ENCODE measurements at places on chromosomes 1 and 21. TPM values are rescaled to one million over a fixed set of nuclear protein-coding genes. Genes with fewer than 3 reads are reported as not detected.

GRCh38 chr1:163071405-163072255 lies 2.5 kb downstream of the RGS4 start:
- H3K36me3 ChIP-seq: no peaks in the 10 kb centered on the region
- peak overlapping the region; percentile 20 for H3K27ac ChIP-seq
- peaks cover 32% of the 10 kb centered on the region for H3K4me1 ChIP-seq
- H3K4me3 ChIP-seq: peak overlapping the region; percentile 82
- H3K27me3 ChIP-seq: no peaks in the 10 kb centered on the region
- peak; percentile 93 for DNase-seq

Gene DIO1
- total RNA-seq: not detected

DNA sequence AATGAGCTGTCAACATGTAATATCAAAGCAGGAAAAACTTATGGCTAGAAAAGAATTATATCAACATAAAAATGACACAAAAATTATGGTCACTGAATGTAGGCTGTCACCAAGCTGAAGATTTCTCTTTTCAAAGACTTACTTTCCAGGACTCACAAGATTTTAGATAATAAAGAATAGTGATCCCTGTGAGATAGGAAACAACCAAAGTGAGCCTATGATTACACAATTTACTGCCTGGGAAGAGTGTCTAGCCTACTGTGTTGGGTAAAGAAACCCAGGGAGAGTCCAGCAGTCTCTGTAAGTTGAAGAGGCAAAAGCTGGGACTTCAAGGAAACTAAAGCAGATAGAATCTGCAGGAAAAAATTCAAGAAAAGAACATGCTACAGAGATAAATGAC lies 20.2 kb upstream of the RGS1 start:
- H3K36me3 ChIP-seq: no peaks in the 10 kb centered on the region
- peaks cover 40% of the 10 kb centered on the region for H3K4me1 ChIP-seq
- no peak for DNase-seq
- no peaks in the 10 kb centered on the region for H3K27me3 ChIP-seq
- H3K4me3 ChIP-seq: no peak overlapping the region

- DNase-seq: peak; percentile 70
- no peak overlapping the region for H3K27ac ChIP-seq
- peaks cover 10% of the 10 kb centered on the region for H3K4me1 ChIP-seq
- no peaks in the 10 kb centered on the region for H3K27me3 ChIP-seq
These were observed 20.8 kb upstream of the SDC3 start for GRCh38 chr1:30929135-30929889.

- H3K27me3 ChIP-seq: no peaks in the 10 kb centered on the region
- H3K4me3 ChIP-seq: no peak overlapping the region
- no peak overlapping the region for H3K27ac ChIP-seq
- H3K4me1 ChIP-seq: no peaks in the 10 kb centered on the region
- H3K36me3 ChIP-seq: no peaks in the 10 kb centered on the region
These were observed 21.9 kb upstream of the MEF2D start for GRCh38 chr1:156522443-156522970.

Gene GPR153
- total RNA-seq: 8.6 TPM

DNA sequence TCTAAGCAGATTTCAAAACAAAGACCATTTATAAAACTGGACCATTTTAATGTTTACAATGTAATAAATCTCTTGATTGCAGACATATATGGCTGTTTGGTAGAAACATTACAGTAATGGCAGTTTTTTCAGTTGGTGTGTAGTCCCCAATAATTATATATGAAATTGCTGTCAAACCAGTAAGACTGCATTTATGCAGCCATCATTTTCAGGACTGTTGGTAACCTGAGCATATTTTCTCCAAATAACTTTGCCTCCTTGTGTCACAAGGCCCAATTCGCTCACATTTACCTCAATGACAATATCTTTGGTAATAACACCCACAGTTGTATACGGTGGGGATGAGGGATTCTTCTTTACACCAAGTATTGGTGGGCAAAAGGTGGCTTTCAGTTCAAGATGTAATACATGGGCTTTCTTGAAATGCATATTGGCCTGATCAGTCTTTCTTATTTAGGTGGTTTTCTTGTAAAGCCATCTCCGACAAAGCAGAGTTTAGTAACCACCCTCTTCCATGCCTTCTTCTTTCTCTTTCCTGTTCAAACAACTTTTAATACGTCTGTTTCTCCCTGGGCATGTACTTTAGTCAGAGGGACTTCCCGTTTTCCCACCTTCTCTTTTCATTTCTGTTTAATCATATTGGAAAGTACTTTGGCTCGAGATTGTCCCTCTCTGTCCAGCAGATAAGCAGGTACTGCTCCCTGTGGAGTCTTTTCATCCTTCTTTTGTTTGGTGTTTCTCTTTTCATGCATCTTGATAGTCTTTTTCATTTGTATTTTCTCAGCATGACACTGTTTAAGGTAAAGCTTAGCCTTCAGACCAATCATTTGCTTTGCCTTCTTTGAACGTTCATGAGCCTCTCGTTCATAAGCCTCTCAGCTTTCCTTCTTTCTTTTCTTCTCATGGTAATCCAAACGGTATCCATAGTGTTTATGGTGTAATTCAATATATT lies 30.4 kb downstream of the ATP2B4 start:
- 0 out of 2 replicates have a peak, but pooled peaks cover 7% of the 10 kb centered on the region for H3K36me3 ChIP-seq
- H3K4me1 ChIP-seq: peaks cover 7% of the 10 kb centered on the region
- DNase-seq: no peak
- H3K27me3 ChIP-seq: no peaks in the 10 kb centered on the region

Gene PYGO2
- 13.2 TPM for total RNA-seq

DNA sequence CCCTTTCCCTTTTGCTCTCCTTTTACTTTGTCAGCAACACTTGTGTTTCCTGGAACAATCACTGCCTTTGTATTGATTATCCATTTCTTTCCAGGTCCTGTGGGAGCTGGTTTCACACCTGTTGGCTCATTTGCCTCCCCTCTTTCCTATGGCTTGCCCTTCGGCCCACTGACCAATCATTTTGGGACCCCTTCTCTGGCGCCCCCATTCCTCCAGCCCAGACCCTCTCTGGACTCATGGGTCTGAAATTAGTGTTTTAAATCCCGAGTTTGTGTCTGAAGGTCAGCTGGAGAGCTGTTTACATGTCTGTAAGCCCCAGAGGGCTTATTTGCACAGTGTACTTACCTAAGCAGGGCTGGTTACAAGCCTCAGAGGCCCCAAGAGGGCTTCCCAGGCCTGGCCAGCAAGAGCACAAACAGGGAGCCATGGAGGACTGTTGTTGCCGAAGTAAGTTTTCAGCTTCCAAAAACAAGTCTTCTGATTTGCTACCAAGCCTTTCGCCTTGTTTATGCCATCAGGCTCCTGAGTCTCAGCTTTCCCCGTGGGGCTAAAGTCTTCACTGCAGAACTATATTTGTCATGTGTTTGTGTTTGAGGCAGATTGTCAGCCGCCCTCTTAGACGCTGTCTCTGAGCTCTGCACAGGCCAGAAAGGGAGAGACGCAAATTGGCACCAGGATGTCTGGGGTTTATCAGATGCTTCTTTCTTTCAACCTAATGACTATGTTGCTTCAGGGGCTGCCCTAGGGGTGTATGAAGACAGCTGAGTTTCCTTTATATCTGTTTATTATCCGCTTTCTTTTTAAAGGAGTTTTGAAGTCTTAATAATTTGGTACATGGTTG lies 93.0 kb downstream of the ATP1A1 start:
- H3K4me3 ChIP-seq: no peak overlapping the region
- no peak for DNase-seq
- no peak overlapping the region for H3K27ac ChIP-seq
- no peaks in the 10 kb centered on the region for H3K36me3 ChIP-seq

Gene B4GALT3
- 34.5 TPM for total RNA-seq

GRCh38 chr1:77288275-77288674 lies 6.5 kb downstream of the AK5 start:
- peak; percentile 70 for DNase-seq
- H3K27ac ChIP-seq: no peak overlapping the region
- peaks cover 24% of the 10 kb centered on the region for H3K4me1 ChIP-seq
- no peaks in the 10 kb centered on the region for H3K27me3 ChIP-seq

Gene NPHP4
- total RNA-seq: 4.0 TPM

GRCh38 chr1:221371705-221372104 lies 370.2 kb downstream of the DUSP10 start:
- DNase-seq: no peak
- no peaks in the 10 kb centered on the region for H3K4me1 ChIP-seq
- H3K36me3 ChIP-seq: no peaks in the 10 kb centered on the region
- H3K4me3 ChIP-seq: no peak overlapping the region
- H3K27ac ChIP-seq: no peak overlapping the region
- no peaks in the 10 kb centered on the region for H3K27me3 ChIP-seq

DNA sequence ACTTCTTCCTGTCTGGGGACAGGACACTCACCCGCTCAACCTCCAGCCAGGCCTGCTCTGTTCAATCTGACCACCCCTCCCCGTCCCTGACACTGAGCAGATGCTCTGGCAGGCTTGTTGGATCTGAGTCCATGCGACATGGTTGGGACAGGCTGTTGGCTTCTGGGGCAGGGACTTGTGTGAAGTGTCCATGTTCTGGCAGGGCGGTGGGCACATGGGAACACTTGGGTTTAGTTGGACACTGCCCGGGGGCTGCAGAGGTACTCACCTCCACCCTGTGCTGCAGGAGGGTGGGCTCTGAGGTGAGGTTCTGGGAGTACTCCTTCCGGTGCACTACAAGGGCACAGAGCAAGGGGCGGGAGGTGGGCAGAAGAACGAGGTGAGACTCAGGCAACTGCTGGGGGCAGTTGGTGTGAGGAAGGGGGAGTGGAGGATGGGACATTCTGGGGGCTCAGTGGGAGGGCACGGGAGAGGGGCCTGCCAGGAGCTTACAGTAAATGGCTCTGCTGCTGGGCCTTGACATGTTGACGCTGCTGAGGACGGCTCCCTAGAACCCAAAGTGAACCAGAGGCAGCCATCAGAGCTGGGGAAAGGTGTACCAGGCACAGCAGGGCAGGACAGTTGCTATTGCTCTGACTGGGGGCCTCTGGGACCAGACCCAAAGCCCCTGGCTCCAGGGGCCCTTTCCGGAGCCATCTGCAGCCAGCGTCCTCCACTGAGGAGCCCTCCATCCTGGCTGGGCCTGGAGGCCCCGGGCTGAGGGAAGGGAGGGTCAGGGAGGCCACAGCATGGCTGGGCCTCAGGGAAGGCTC lies 2.3 kb downstream of the EPS8L3 start:
- no peaks in the 10 kb centered on the region for H3K27me3 ChIP-seq
- no peaks in the 10 kb centered on the region for H3K4me1 ChIP-seq
- no peak overlapping the region for H3K27ac ChIP-seq
- H3K36me3 ChIP-seq: no peaks in the 10 kb centered on the region
- DNase-seq: no peak

DNA sequence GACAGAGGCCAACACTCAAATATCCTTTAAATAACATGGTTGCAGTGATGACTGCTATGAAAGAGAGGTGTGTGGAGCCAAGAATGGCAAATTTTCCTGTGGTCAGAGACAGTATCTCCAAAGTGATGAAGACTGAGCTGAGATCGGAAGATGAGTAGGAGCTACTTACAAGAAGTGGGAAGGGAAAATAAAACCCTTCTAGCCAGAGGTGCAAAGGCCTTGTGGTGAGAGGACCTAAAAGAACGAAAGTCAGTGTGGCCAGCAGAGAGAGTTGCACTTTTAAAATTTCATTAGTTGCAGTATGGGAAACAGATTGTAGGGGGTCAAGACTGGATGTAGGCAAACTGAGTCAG lies 17.8 kb downstream of the SLAMF7 start:
- H3K4me1 ChIP-seq: no peaks in the 10 kb centered on the region
- no peak overlapping the region for H3K27ac ChIP-seq
- DNase-seq: no peak
- H3K36me3 ChIP-seq: no peaks in the 10 kb centered on the region

Gene OR2M3
- not detected for total RNA-seq

GRCh38 chr1:2624735-2625300 lies 8.0 kb downstream of the MMEL1 start:
- H3K4me3 ChIP-seq: no peak overlapping the region
- DNase-seq: no peak
- no peaks in the 10 kb centered on the region for H3K36me3 ChIP-seq
- peaks cover 20% of the 10 kb centered on the region for H3K27me3 ChIP-seq
- no peaks in the 10 kb centered on the region for H3K4me1 ChIP-seq

- no peak for DNase-seq
- no peaks in the 10 kb centered on the region for H3K4me1 ChIP-seq
- H3K27me3 ChIP-seq: no peaks in the 10 kb centered on the region
- no peak overlapping the region for H3K4me3 ChIP-seq
- H3K36me3 ChIP-seq: no peaks in the 10 kb centered on the region
These were observed 255.1 kb upstream of the CSF3R start for GRCh38 chr1:36737767-36738166.

- DNase-seq: no peak
- H3K4me3 ChIP-seq: peak overlapping the region; percentile 36
- H3K27ac ChIP-seq: peak overlapping the region; percentile 89
- H3K4me1 ChIP-seq: peaks cover 61% of the 10 kb centered on the region
- H3K36me3 ChIP-seq: no peaks in the 10 kb centered on the region
These were observed 145.5 kb upstream of the FGGY start for GRCh38 chr1:59151387-59151761.

Gene DEPDC1
- total RNA-seq: 9.9 TPM

- H3K4me3 ChIP-seq: no peak overlapping the region
- no peaks in the 10 kb centered on the region for H3K27me3 ChIP-seq
- no peaks in the 10 kb centered on the region for H3K36me3 ChIP-seq
- H3K4me1 ChIP-seq: no peaks in the 10 kb centered on the region
- peak; percentile 80 for DNase-seq
These were observed 381.1 kb upstream of the PKN2 start for GRCh38 chr1:88302843-88303486.

DNA sequence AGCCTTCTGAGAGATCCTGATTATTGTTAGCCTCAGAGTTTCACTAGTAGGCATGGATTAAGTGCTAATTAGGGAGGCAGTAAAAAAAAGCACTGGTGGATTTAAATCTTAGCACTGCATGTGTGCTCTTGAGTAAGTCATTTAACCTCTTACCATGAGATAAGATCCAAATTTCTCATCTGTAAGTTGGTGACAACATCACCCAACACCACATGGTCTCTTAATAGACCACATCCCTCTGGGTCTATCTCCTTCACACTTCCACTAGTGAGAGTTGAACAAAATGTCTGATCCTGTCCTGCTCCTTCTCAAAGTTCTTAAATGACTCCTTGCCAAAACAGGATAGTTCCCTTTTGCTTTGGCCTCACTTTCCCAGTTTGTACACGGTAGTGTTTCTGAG lies 29.5 kb upstream of the DMRTA2 start:
- no peaks in the 10 kb centered on the region for H3K4me1 ChIP-seq
- no peak overlapping the region for H3K27ac ChIP-seq
- no peaks in the 10 kb centered on the region for H3K27me3 ChIP-seq
- no peak for DNase-seq

GRCh38 chr21:25220954-25221353 lies 386.3 kb downstream of the MRPL39 start:
- H3K27me3 ChIP-seq: no peaks in the 10 kb centered on the region
- H3K4me1 ChIP-seq: no peaks in the 10 kb centered on the region
- DNase-seq: no peak
- no peak overlapping the region for H3K27ac ChIP-seq

Gene ZNF593
- 25.0 TPM for total RNA-seq
